ENCODE measurements at places on chromosomes 13 and 19.
A peak's percentile ranks its signal among the peaks of the same experiment; 100 is the strongest.

DNA sequence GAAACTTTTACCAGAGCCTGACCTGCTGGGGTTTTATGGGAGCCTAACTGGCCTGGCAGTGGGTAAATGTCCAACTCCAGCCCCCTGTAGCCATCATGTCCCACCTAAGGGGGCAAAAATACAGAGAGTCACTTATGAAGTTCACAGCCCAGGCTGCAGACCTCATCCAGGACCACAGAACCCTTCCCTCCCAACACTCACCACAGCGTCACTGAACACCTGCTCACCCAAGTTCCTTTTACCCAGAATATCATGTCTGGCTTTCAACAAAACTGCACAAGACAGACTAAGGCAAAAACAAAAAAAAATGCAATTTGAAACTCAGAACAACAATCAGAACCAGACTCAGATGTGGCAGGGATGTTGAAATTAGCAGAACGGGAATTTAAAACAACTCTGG lies 6.4 kb downstream of the CEACAM3 start:
- DNase-seq: no peak

DNA sequence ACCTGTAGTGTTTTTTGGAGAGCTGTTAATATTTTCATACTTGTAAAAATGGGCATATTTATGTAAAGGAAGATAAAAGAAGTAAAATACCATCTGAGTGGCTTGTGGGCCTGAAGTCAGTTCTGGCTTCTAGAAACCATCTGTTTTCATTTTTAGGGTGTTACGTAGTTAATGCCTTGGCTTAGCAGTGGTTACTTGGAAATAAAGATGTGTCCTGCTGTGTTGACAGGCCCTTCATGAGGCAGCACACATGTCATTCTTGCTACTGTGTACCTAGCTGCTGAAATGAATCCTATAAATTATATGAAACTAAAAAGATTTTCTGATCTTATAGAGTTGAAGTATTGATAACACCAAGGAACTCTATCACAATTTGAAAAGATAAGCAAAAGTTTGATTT lies 16.0 kb downstream of the ILF3 start:
- DNase-seq: no peak

GRCh38 chr13:110220471-110220870 lies 86.5 kb downstream of the COL4A1 start:
- DNase-seq: no peak

DNA sequence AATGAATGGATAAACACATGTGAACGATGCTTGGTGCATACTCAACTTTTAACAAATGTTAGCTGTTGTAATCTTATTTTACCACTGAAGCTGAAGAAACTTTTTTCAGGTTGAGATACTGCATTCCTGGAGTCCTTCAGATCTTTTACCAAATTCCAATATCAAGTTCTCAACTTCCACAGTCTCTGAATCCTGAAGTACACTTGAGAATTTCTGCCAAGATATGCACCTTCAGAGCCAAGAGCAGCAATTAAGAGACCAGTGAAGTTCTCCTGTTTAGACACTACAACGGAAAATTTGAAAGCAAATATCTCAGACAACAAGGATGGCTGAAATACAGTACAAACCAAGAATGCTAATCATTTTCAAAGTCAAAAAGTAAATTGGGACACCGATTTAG lies 84.6 kb upstream of the MTIF3 start:
- DNase-seq: no peak

DNA sequence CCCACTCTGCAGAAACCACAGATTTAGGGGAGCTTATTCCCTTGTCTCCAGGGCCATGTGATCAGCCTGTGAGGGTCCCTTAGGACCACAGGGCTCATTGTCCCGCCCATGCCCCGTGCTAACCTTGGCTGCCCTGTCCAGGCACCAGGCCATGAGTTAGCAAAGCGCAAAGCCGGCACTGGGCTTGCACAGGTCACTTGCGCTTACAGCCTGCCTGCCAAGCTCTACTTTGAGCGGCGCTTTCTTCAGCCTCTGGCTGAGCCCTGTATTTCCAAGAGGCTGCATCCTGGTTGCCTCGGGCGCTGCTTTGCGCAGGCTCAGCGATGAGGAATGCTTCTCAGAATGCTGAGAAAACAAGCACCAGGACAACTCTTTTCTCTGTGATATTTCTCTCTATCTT lies 188.0 kb downstream of the TDRD3 start:
- DNase-seq: no peak

DNA sequence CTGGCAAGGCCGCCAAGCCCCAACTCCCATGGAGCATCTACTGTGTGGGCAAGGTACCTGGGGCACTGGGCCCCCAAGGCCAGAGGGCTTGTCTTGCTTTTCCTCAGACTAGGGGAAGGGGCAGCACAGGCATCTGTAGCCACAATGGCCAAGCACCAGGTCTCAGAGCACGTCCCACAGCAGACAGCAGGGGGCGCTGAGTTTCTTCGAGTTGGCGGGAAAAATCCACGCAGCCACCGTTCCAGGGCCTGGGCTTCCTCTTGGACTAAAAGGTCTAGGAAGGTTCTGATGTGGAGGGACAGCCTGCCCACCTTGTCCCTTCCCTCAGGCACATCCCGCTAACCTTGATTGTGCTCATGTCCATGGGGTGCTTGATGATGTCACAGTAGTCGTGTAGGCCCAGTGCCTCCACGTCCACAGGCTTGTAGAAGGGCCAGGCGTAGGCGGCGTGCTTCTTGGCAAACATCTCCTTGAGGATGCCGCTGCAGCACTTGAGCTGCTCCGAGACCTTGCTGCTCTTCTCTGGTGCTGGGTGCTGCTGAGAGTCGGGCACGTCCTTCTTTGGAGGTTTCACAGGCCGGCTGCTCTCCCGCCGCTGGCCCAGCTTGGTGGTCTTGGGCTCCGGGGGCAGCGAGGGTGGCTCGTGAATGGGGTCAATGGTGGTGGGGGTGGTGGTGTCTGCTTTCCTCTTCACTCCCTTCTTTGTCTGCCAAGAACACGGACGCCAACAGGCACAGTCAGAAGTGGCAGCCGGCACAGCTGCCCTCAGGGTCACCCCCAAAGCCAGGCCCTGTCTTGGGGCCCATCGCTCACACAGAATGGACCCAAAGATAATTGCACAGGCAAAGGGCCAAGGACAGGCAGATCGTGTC lies 32.0 kb upstream of the EPHX3 start:
- DNase-seq: peak; percentile 74

- no peak for DNase-seq
Observed at GRCh38 chr13:108700422-108701170, 71.2 kb downstream of the MYO16 start.

DNA sequence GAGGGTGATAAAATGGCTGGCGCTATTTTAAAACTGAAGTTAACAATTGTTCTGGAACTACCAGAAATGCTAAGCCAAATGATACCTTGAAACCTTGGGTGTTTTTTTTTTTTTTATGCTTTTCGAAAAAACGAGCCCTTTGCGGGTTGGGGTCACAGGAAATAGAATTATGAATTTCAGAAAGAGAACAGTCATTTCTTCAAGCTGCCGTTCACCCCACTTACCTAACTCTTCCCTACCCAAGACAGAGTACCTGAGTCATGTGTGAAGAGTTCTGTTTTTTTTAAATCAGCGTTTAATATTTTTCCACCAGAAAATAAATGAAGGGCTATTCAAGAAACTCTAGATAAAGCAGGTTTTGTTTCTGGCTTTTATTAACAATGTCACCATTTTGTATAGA lies 35.3 kb downstream of the KLF2 start:
- no peak for DNase-seq

DNA sequence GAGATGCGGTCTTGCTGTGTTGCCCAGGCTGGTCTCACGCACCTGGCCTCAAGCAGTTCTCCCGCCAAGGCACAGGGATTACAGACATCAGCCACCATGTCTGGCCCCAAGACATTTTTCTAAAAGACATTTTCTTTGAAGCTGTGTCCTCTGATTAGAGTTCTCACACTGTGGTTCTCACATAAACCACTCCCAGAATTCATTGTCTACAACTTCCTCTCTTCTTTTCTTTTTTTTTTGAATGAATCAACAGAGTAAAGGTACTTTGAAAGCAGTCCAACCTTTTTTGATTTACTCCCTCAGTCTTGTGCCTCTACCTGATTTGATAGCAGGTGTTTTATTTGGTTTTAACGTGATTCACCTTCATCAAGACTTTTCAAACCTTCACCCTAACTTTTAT lies 14.3 kb upstream of the SHD start:
- no peak for DNase-seq

- no peak for DNase-seq
Observed at GRCh38 chr19:32829345-32829896, 40.1 kb downstream of the SLC7A9 start.

GRCh38 chr19:41323430-41324125 lies 13.6 kb downstream of the CCDC97 start:
- DNase-seq: no peak

GRCh38 chr19:29263305-29264135 lies 50.6 kb upstream of the UQCRFS1 start:
- peak; percentile 57 for DNase-seq

GRCh38 chr13:65921933-65922332 lies 1308.2 kb downstream of the PCDH9 start:
- no peak for DNase-seq

All from stimulated activated CD4-positive, alpha-beta T cell treated with anti-CD3 and anti-CD28 coated beads, Interleukin-2, amount 100 ng/mL, for 48 hours (primary cell).